ENCODE measurements at places on chromosomes 5 and 9. TPM values are rescaled to one million over a fixed set of nuclear protein-coding genes. Genes with fewer than 3 reads are reported as not detected.

BHMT2 gene
- not detected for total RNA-seq

CYSRT1 gene
- total RNA-seq: 0.53 TPM

CD14 gene
- 1.2 TPM for total RNA-seq

KIF20A gene
- 0.40 TPM for total RNA-seq

DNA sequence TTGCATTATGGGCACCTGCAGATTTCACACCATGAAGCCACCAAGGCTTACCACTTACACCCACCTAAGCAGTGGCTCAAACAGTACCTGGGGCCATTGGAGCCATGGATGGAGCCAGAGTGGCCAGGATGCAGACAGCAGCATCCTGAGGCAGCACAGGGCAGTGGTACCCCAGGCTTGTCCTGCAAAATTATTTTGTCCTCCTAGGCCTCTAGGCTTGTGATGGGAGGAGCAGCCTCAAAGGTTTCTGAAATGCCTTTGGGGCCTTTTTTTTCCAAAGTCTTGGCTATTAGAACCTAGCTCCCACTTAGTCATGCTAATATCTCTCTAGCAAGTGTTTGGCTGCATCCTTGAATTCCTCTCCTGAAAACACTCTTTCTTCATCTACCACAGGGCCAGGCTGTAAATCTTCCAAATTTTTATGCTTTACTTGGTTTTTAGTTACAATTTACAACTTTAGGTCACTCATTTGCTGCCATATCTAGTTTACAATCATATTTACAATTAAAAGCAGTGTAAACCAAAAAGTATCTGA lies 15.7 kb downstream of the TMC1 start:
- H3K4me3 ChIP-seq: no peak overlapping the region
- no peak overlapping the region for H3K27ac ChIP-seq
- no peaks in the 10 kb centered on the region for H3K36me3 ChIP-seq
- peaks cover 11% of the 10 kb centered on the region for H3K27me3 ChIP-seq

DNA sequence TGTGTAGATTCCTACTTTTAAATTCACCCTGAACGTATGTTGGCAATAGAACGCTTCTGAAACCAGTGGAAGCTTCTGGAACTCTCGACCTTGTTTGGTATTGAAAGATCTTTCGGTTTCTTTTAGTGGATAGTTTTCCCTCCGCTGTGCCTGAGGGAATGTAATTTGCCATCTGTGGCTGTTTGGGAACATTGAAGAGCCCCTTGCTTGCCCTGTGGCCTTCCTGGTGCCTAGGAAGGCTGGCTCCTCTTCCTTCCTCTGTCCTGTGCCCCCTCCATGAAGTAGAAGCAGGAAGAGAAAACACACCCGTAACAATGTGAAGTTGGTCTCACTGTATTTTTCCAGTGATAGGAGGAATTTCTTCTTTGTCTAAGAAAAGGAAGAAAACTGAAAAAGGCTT lies 274.3 kb downstream of the AOPEP start:
- no peak overlapping the region for H3K27ac ChIP-seq
- no peak for DNase-seq
- peaks cover 9% of the 10 kb centered on the region for H3K4me1 ChIP-seq
- peaks cover 46% of the 10 kb centered on the region for H3K27me3 ChIP-seq
- H3K36me3 ChIP-seq: no peaks in the 10 kb centered on the region

GRCh38 chr5:74510476-74511075 lies 130.0 kb downstream of the ENC1 start:
- H3K4me1 ChIP-seq: no peaks in the 10 kb centered on the region
- H3K27ac ChIP-seq: no peak overlapping the region
- DNase-seq: no peak
- H3K27me3 ChIP-seq: peaks cover 11% of the 10 kb centered on the region
- H3K4me3 ChIP-seq: no peak overlapping the region

- DNase-seq: no peak
- H3K36me3 ChIP-seq: no peaks in the 10 kb centered on the region
- H3K27me3 ChIP-seq: peaks cover 23% of the 10 kb centered on the region
- H3K4me1 ChIP-seq: peaks cover 17% of the 10 kb centered on the region
- H3K4me3 ChIP-seq: no peak overlapping the region
Measured at GRCh38 chr9:134175291-134175807, 11.0 kb upstream of the RNU6ATAC start.

- H3K27me3 ChIP-seq: peaks cover 7% of the 10 kb centered on the region
- no peaks in the 10 kb centered on the region for H3K4me1 ChIP-seq
- no peak for DNase-seq
Measured at GRCh38 chr5:149886060-149886459, 58.5 kb downstream of the PDE6A start.

- H3K27ac ChIP-seq: no peak overlapping the region
- H3K4me3 ChIP-seq: no peak overlapping the region
- no peaks in the 10 kb centered on the region for H3K4me1 ChIP-seq
- no peak for DNase-seq
- H3K36me3 ChIP-seq: no peaks in the 10 kb centered on the region
- H3K27me3 ChIP-seq: no peaks in the 10 kb centered on the region
Measured at GRCh38 chr5:133289686-133290367, 238.0 kb downstream of the HSPA4 start.

- H3K36me3 ChIP-seq: peaks cover 8% of the 10 kb centered on the region
- H3K27ac ChIP-seq: no peak overlapping the region
- no peaks in the 10 kb centered on the region for H3K4me1 ChIP-seq
- no peak for DNase-seq
Measured at GRCh38 chr5:64887910-64888309, 119.2 kb downstream of the CWC27 start.

GRCh38 chr9:70100362-70100761 lies 56.7 kb downstream of the MAMDC2 start:
- H3K36me3 ChIP-seq: no peaks in the 10 kb centered on the region
- no peaks in the 10 kb centered on the region for H3K4me1 ChIP-seq
- DNase-seq: no peak
- peaks cover 2% of the 10 kb centered on the region for H3K27me3 ChIP-seq
- no peak overlapping the region for H3K27ac ChIP-seq

GRCh38 chr5:116388564-116389258 lies 185.9 kb downstream of the SEMA6A start:
- H3K4me3 ChIP-seq: no peak overlapping the region
- H3K27me3 ChIP-seq: no peaks in the 10 kb centered on the region
- no peak for DNase-seq
- H3K4me1 ChIP-seq: peaks cover 9% of the 10 kb centered on the region

GRCh38 chr9:117028103-117028858 lies 341.2 kb downstream of the TRIM32 start:
- no peaks in the 10 kb centered on the region for H3K4me1 ChIP-seq
- no peaks in the 10 kb centered on the region for H3K36me3 ChIP-seq
- H3K4me3 ChIP-seq: no peak overlapping the region
- no peak for DNase-seq
- H3K27ac ChIP-seq: no peak overlapping the region

GRCh38 chr5:116303810-116304209 lies 219.0 kb downstream of the COMMD10 start:
- no peak overlapping the region for H3K4me3 ChIP-seq
- no peak for DNase-seq
- H3K4me1 ChIP-seq: no peaks in the 10 kb centered on the region
- no peak overlapping the region for H3K27ac ChIP-seq
- peaks cover 85% of the 10 kb centered on the region for H3K36me3 ChIP-seq

GRCh38 chr5:176810081-176810597 lies at the start of gene UNC5A:
Gene UNC5A (plus strand): TSS chr5:176810559. CDS start chr5:176810751, 192 bp downstream.
- H3K4me1 ChIP-seq: peaks cover 18% of the 10 kb centered on the region
- H3K27me3 ChIP-seq: peaks cover 63% of the 10 kb centered on the region
- peak within 1 kb of the TSS; percentile 82 for H3K4me3 ChIP-seq
- peak; percentile 60 for DNase-seq
- H3K36me3 ChIP-seq: no peaks in the 10 kb centered on the region
